Natural killer cell treated with Interleukin-12 subunit alpha and Interleukin-12 subunit beta and Interleukin-15 and Interleukin-18, amount 100 ng/mL, for 72 hours (primary cell): ENCODE measurements at places on chromosomes 6 and 20. TPM values are rescaled to one million over a fixed set of nuclear protein-coding genes. Genes with fewer than 3 reads are reported as not detected.

TINAG gene
- not detected for total RNA-seq

DNA sequence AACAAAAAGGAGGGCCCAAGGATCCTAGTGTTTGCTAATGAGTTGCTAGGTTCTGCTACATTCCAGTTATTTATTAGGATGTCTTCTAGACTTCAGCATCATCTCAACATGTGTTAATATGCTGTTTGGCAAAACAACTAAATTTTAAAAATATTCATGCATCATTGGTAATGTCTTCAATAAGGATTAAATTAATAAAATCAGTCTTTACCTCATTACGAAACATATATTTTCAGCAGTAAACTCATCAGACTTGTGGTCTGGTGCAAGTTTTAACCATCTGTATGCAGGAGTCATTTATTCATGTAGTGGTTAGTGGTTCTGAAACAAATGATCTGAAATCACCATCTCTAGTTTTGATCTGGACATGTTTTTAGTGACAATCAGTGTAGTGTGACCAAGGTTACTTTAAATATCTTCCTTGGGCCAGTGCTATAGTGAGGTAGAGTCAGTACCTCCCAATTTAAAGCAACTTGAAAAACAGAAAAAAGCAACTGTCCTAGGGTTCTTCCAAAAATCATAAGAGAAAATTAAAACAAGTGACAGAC, 85.0 kb upstream of the KCNK16 start:
- H3K27ac ChIP-seq = no peak overlapping the region
- no peak overlapping the region for H3K4me3 ChIP-seq
- no peak for DNase-seq
- no peaks in the 10 kb centered on the region for H3K4me1 ChIP-seq
- H3K36me3 ChIP-seq = no peaks in the 10 kb centered on the region
- H3K27me3 ChIP-seq = no peaks in the 10 kb centered on the region

DNA sequence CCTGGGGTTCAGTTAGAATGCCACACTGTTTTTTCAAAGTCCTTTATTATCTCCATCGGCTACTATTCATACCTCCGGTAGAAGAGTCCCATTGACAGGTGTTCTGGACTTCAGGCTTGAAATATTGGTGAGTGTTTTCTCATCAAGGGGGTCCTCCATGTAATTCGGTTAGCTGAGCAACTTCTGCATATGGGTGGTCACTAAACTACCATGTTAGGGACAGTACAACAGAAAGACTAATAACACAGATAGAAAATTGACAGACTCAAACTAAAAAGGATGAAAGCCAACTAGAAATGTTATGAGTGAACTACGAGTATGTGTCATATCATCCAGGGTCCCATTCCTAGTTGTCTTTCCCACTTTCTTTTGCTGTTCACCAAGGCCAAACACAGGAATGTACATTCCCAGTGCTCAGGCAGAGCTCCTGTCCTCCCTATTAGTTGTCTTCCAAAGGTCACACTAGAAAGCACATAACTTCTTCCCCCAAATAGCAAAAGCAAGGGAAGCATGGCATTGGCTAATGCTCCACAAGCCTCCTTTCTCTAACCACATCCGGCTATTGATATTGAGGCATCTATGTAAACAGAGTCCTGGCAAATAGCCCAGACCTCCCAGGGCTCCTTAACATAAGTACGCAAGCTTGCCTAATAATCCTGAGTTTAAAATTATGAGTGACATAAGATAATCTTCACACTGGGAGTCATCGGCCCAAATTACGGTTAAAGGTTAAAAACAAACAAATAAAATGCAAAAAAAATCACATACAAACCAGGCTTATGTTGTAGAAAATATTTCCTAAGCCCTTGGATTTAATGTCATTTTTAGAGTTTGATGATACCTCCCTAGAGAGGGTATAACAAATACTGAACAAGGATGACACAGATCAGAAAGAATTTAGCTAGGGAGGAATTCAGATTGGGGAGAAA, 13.2 kb downstream of the CCN2 start:
- no peaks in the 10 kb centered on the region for H3K4me1 ChIP-seq
- H3K27ac ChIP-seq = no peak overlapping the region
- no peaks in the 10 kb centered on the region for H3K27me3 ChIP-seq

DEFB129 gene
- total RNA-seq = not detected

- peak overlapping the region; percentile 90 for H3K27ac ChIP-seq
- H3K4me1 ChIP-seq = peaks cover 20% of the 10 kb centered on the region
- H3K27me3 ChIP-seq = no peaks in the 10 kb centered on the region
- peak overlapping the region; percentile 27 for H3K4me3 ChIP-seq
Measured at GRCh38 chr20:371755-372542, 8.6 kb upstream of the TRIB3 start.

TNFRSF21 gene
- 0.31 TPM for total RNA-seq

GRCh38 chr6:13908955-13909381, 15.8 kb upstream of the RNF182 start:
- H3K4me1 ChIP-seq = no peaks in the 10 kb centered on the region
- H3K36me3 ChIP-seq = no peaks in the 10 kb centered on the region
- no peak overlapping the region for H3K27ac ChIP-seq
